Smooth muscle cell of the umbilical artery (primary cell): ENCODE measurements at places on chromosomes 16 and 17. TPM values are rescaled to one million over a fixed set of nuclear protein-coding genes. Genes with fewer than 3 reads are reported as not detected.

SLC5A10 gene
- total RNA-seq: not detected in 2 replicates

CAPNS2 gene
- total RNA-seq: 0.89 and 1.2 TPM in 2 replicates

DEXI gene
- 52.9 and 53.1 TPM in 2 replicates for total RNA-seq

CXCL16 gene
- 0.37 and 0.89 TPM in 2 replicates for total RNA-seq

HIGD1B gene
- not detected in 2 replicates for total RNA-seq

PVALEF gene
- total RNA-seq: not detected in 2 replicates

PLXDC1 gene
- total RNA-seq: 0.14 TPM in 1 of 2 replicates, not detected in the other

MEIOC gene
- total RNA-seq: under 0.01 and 0.05 TPM in 2 replicates

TBCD gene
- total RNA-seq: 28.2 and 55.2 TPM in 2 replicates

MPP2 gene
- total RNA-seq: 7.9 and 8.3 TPM in 2 replicates

SPATA32 gene
- not detected in 2 replicates for total RNA-seq

SLC39A11 gene
- 37.9 and 45.7 TPM in 2 replicates for total RNA-seq

CRHR1 gene
- not detected in 2 replicates for total RNA-seq

RPGRIP1L gene
- total RNA-seq: 16.0 and 23.4 TPM in 2 replicates

FOXC2 gene
- total RNA-seq: 0.89 and 4.4 TPM in 2 replicates

CA7 gene
- not detected in 2 replicates for total RNA-seq

PIMREG gene
- total RNA-seq: 1.8 and 13.7 TPM in 2 replicates

KRT40 gene
- total RNA-seq: not detected in 2 replicates

NHLRC4 gene
- 0.97 and 1.5 TPM in 2 replicates for total RNA-seq

USP43 gene
- under 0.01 TPM in 1 of 2 replicates, not detected in the other for total RNA-seq

HOXB7 gene
- total RNA-seq: 3.3 and 3.4 TPM in 2 replicates

IL21R gene
- total RNA-seq: 0.30 and 0.32 TPM in 2 replicates

CCDC154 gene
- 0.30 and 0.32 TPM in 2 replicates for total RNA-seq

SP6 gene
- 0.09 and 0.30 TPM in 2 replicates for total RNA-seq

PRKCB gene
- under 0.01 and 0.30 TPM in 2 replicates for total RNA-seq

OR1F1 gene
- not detected in 2 replicates for total RNA-seq

CA5A gene
- total RNA-seq: not detected in 2 replicates

SLC5A2 gene
- not detected in 2 replicates for total RNA-seq

TMC7 gene
- 0.59 and 0.69 TPM in 2 replicates for total RNA-seq

TUBB3 gene
- 124 and 492 TPM in 2 replicates for total RNA-seq

ABCA10 gene
- total RNA-seq: 0.69 and 1.8 TPM in 2 replicates

ABCC6 gene
- total RNA-seq: 0.18 and 0.59 TPM in 2 replicates

C16orf46 gene
- 0.30 and 0.42 TPM in 2 replicates for total RNA-seq

CLEC18A gene
- 0.32 and 1.5 TPM in 2 replicates for total RNA-seq

DNAI2 gene
- total RNA-seq: not detected in 2 replicates

PSMD7 gene
- total RNA-seq: 93.8 and 121 TPM in 2 replicates

ASGR2 gene
- total RNA-seq: not detected in 2 replicates

MAZ gene
- 89.4 and 125 TPM in 2 replicates for total RNA-seq

AIPL1 gene
- not detected in 2 replicates for total RNA-seq

HBA2 gene
- total RNA-seq: not detected in 2 replicates

ADAD2 gene
- total RNA-seq: not detected in 2 replicates

SALL1 gene
- 0.09 and 0.59 TPM in 2 replicates for total RNA-seq

ASPHD1 gene
- total RNA-seq: 8.0 and 12.5 TPM in 2 replicates

CTF1 gene
- 2.7 and 4.4 TPM in 2 replicates for total RNA-seq

KRT33B gene
- 0.30 and 0.32 TPM in 2 replicates for total RNA-seq

KCNJ18 gene
- not detected in 2 replicates for total RNA-seq

BPTF gene
- total RNA-seq: 38.9 and 66.9 TPM in 2 replicates

RAI1 gene
- 13.7 and 23.9 TPM in 2 replicates for total RNA-seq

SCNN1B gene
- total RNA-seq: not detected in 2 replicates

TSR1 gene
- 60.6 and 80.1 TPM in 2 replicates for total RNA-seq

VAC14 gene
- total RNA-seq: 23.5 and 44.8 TPM in 2 replicates

PABPN1L gene
- not detected in 2 replicates for total RNA-seq

GNG13 gene
- not detected in 2 replicates for total RNA-seq

TMEM235 gene
- not detected in 2 replicates for total RNA-seq

CDC6 gene
- 2.1 and 11.8 TPM in 2 replicates for total RNA-seq

SLC47A2 gene
- total RNA-seq: not detected in 2 replicates

RNF112 gene
- total RNA-seq: 2.1 and 3.8 TPM in 2 replicates

GRAPL gene
- total RNA-seq: not detected in 2 replicates
